ENCODE measurements at places on chromosomes 2 and 18.

- H3K27ac ChIP-seq: no peak overlapping the region
- H3K27me3 ChIP-seq: no peaks in the 10 kb centered on the region
- H3K36me3 ChIP-seq: no peaks in the 10 kb centered on the region
- H3K4me1 ChIP-seq: peaks cover 11% of the 10 kb centered on the region
Measured at GRCh38 chr2:39516347-39517101, 79.4 kb upstream of the MAP4K3 start.

GRCh38 chr2:115572746-115573145, 1130.3 kb downstream of the DPP10 start:
- H3K4me3 ChIP-seq: no peak overlapping the region
- no peaks in the 10 kb centered on the region for H3K27me3 ChIP-seq
- no peaks in the 10 kb centered on the region for H3K36me3 ChIP-seq
- no peak overlapping the region for H3K27ac ChIP-seq
- H3K4me1 ChIP-seq: no peaks in the 10 kb centered on the region

DNA sequence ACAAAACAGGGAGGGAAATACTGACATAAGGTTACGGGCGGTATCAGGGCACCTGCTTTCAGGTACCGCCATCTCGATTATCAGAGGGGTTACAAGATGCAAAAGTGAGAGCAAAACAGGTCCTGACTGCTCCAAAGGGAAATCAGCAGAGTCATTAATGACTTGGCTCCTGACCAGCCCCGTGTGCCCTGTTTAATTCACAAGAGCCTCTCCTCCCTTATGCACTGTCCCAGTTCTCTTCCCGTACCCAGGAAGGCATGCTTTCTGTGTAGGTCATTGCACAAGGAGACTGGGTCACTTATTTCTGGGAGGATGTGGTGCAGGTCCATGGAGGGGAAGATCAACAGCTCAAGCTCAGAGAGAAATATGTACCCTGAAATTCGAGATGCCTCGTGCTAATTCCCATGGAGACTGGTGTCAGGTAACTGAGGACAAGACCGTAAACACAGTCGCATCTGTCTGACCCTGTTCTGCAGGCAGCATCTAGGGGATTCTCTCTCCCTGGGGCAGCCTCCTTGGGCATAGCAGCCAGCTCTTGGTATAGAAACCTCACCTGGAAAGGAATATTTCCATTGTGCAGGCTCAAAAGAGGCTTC, 79.9 kb downstream of the HNRNPLL start:
- H3K36me3 ChIP-seq: no peaks in the 10 kb centered on the region
- H3K4me1 ChIP-seq: no peaks in the 10 kb centered on the region
- H3K27me3 ChIP-seq: no peaks in the 10 kb centered on the region
- H3K27ac ChIP-seq: no peak overlapping the region
- DNase-seq: no peak

DNA sequence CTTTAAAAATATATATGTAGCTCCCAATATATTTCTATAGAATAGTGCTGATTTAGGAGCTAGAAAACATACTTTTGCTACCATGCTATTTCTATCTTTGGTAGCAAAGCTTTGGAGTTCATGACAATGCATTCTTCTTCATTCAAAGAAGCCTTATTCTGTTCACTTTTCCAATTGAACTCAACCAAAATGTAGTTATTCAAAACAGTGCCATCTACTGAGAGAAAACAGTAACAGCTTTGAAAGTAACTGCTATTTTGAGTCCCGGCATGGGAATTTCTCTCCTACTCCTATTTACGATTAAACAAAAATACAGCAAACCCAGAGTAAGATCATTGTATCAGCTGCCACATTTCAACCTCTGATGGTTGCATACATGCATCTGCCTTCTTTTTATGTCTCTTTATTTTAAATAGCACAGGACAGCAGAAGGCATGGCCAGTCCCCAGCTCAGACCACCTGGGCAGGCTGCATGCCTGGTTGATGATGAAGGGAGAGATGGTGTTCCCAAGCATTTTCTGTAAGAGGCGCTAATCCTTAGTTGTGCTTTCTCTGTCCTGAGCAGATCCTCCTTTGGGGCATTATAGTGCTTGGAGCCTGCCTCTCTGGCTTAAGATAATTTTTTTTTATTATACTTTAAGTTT, 69.7 kb upstream of the SULT1C3 start:
- H3K36me3 ChIP-seq: no peaks in the 10 kb centered on the region
- no peak overlapping the region for H3K27ac ChIP-seq
- DNase-seq: no peak
- no peak overlapping the region for H3K4me3 ChIP-seq
- H3K4me1 ChIP-seq: no peaks in the 10 kb centered on the region
- no peaks in the 10 kb centered on the region for H3K27me3 ChIP-seq

DNA sequence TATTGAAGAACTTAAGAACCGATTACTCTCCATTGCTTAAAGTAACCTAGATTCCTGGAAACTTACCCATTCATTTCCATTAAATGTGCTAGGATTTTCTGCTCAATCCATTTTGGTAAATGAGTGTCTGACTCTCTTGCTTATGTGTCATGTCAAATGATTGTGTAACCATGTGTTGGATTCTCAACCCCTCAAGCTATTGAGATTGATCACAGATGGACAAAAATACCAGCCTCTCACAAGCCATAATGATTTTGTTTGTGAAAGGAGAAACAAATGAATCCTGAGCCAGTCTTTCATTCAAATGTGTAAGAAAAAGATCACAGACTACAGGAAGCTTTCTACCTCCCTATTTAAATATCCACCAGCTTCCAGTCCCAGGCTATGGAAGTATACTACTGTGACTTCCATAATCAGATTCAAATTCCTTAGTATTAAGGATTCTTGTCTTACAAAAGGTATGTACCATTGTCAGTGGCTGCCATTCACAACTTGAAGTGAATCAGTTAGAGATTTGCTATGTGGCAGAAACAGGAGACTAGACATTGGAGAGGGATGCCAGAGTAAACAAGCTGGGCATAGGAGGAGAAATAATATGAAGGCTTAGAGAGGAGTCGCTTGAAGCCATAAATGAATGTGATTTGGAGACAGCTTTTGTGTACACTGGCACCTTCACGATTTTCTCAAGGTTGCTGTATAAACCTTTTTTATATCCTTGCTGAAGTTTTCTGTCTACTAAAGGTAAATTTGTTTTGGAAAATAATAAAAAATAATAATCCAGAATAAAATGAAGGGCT, 498.5 kb upstream of the SETBP1 start:
- no peak for DNase-seq
- H3K27ac ChIP-seq: no peak overlapping the region
- H3K27me3 ChIP-seq: no peaks in the 10 kb centered on the region
- no peak overlapping the region for H3K4me3 ChIP-seq
- no peaks in the 10 kb centered on the region for H3K4me1 ChIP-seq
- no peaks in the 10 kb centered on the region for H3K36me3 ChIP-seq

Data from breast epithelium (tissue), 4 donors.